ENCODE measurements at places on chromosomes 4 and X.

- DNase-seq: no peak
These were observed 127.1 kb downstream of the SH3KBP1 start for GRCh38 chrX:19760345-19760744.

DNA sequence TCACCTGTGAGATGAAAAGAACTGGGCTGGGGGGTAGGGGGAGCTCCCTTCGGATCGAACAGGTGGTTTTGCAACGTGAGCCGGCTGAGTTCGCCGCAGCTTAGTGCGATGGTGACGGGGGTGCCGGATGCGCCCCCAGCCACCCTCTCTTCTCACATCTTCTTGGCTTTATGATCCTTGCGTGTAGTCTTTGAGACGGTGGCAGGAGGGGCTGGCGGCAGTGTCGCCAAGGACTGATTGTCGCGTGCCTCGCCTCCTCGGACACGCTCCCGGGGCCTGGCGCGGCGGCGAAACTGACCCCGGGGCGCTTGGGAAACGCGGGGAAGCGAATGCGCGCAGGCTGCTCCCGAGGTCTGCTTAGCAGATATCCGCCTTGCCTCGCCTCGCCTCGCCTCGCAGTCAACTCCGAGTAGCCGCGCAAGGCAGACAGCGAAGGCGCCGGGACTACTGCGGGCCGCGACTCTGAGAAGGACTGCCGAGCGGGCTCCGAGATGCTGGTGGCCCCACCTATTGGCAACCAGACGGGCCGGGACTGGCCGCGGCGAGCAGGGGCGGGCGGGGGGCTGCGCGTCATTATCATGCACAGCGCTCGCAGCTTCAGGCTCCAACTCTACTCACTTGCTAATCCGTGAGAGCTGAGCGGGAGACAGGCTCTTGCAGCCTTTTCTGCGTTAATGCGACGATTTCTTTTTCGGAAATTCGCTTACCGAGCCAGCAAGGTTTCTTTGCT, 1.5 kb downstream of the GRID2 start:
- DNase-seq: peak; percentile 54

DNA sequence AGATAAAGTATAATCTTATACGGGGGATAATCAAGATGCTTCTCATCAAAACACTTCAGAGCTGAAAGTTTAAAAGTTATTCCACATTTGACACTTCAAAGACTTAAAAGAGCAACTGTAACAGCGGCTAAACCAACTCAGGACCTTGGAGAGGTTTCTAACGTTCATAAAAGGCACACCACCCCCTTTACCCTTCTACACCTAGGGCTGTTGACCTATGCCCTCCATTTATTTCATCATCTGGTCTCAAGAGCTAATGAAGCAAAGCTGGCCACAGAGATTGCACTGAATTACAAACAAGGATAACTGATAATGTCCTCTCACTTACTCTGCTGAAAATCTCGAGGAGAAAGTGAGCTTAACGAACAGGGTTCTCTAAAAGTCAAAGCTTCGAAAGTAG, 1.1 kb upstream of the RPS6KA6 start:
- DNase-seq: no peak

- DNase-seq: no peak
These were observed 155.8 kb upstream of the ZFP42 start for GRCh38 chr4:187839765-187840164.

DNA sequence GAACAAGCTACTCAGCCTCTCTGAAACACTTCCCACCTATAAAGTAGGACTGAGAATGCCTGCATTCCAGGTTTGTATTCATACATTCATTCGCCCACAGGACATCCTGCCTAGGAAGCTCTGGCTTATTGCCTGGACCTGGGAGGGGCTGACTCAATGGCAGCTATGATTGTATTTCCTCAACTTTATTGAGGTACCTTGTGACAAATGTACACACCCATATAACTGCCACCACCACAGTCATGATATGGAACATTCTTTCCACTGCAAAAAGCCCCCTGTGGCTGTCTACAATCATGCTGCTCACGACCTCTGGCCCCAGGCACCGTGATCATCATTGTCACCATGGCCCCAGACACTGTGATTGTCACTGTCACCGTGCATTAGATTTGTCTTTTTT, 68.3 kb downstream of the ABLIM2 start:
- DNase-seq: no peak

Data from NCI-H2227 treated with DMSO at 0.1 percent for 48 hours (cell line).